ENCODE measurements at places on chromosomes 6 and 20.

DNA sequence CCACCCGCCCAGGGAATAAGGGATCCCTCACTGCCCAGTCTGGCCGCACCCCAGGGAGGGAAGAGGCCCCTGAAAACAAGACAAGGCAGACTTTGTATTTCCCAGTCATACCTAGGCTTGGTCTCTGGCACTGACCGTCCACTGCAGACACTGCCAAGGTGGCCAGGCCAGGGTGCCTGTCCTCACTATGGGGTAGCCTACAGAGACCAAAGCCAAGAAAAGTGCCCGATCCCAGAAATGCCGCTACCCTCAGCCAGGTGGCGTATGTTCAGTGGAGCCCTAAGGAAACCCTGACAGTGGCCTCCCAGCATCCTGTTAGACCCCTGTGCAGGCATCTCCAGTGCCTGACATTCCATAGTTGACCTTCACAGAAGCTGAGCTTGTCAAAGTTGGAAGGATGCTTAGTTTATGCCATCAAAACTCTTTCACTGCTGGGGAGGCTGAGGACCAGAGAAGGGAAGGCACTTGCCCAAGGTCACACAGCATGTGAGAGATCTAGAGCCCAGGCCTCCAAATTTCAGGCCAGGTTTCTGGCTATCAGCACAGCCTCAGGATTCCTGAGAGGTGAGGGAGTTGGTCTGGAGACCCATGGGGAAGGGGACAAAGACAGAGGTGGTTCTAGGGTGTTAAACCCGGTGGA, 2.5 kb downstream of the SCRT2 start:
- DNase-seq = no peak

DNA sequence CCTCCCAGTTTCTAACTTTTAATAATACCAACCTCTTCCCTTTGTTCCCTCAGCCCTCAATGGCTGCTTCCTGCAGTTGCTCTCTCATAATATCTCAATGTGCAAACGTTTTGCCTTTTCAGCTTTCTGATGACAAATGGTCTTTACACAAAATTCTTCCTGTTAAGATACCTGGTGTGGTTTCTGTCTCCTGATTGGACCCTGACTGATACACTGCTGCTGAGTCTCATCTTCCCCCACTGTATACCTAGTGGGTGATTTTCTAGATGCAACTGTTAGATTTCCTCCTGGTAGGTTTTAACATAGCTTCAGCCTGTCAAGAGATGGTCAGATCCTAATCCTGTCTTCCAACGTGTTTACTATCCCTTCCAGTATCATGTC, 147.9 kb upstream of the TOP1 start:
- DNase-seq = no peak

- DNase-seq = no peak
Observed at GRCh38 chr20:50224531-50225255, 34.1 kb downstream of the CEBPB start.

- DNase-seq = no peak
Observed at GRCh38 chr20:38294076-38294591, 9.8 kb upstream of the BPI start.
